HTR-8/SVneo (cell line): ENCODE measurements at places on chromosomes 11 and 22.

GRCh38 chr11:128575174-128575960 is 12.0 kb downstream of the ETS1 start:
- DNase-seq = no peak

DNA sequence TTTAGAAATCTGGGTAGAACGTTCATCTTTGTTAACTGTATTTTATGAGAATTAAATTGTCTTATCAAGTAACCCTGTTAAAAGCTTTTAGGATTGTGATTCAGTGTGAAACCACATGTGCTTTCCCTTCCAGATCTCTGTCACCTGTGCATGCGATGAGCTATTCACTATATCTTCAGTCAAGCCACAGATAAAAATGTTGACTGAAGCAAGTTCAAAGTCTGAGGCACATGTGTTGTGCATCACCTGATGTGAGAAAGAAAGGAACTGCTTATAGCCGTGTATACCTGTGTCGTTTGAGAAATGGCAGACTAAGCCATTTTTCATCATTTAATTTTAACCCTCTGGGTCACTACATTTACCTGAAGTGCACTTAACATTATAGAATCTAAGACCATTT is 1088.9 kb upstream of the TENM4 start:
- DNase-seq = no peak

GRCh38 chr22:48320683-48321451 is 1506.8 kb downstream of the BRD1 start:
- DNase-seq = no peak

- DNase-seq = no peak
These were observed 5.8 kb downstream of the SHANK2 start for GRCh38 chr11:71246559-71246958.

- no peak for DNase-seq
These were observed 55.3 kb downstream of the LRRC4C start for GRCh38 chr11:41404109-41404508.

DNA sequence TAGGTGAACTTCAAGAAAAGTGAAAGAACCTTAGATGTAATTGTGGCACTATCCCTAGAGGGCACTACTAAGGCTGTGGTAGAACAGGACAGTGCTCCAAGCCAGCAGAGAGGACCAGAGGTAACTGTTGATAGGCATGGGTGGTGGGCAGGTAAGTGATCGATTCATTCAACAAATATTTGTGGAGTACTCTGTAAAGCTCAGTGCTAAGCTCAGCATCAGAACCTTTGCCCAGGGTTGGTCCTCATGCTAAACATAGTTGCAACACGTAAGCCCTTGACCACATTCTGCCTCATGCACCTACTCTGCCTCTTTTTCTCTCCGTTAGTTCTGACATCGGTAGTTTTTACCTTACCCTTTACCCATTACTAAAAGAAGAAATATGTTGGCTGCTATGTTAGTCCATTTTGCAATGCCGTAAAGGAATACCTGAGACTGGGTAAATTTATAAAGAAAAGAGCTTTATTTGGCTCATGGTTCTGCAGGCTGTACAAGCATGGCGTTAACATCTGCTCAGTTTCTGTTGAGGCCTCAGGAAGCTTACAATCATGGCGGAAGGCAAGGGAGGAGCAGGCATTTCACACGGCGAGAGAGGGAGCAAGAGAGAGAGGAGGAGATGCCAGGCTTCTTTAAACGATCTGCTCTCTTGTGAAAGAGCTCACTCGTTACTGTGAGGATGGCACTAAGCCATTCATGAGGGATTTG is 18.4 kb upstream of the NNMT start:
- no peak for DNase-seq

DNA sequence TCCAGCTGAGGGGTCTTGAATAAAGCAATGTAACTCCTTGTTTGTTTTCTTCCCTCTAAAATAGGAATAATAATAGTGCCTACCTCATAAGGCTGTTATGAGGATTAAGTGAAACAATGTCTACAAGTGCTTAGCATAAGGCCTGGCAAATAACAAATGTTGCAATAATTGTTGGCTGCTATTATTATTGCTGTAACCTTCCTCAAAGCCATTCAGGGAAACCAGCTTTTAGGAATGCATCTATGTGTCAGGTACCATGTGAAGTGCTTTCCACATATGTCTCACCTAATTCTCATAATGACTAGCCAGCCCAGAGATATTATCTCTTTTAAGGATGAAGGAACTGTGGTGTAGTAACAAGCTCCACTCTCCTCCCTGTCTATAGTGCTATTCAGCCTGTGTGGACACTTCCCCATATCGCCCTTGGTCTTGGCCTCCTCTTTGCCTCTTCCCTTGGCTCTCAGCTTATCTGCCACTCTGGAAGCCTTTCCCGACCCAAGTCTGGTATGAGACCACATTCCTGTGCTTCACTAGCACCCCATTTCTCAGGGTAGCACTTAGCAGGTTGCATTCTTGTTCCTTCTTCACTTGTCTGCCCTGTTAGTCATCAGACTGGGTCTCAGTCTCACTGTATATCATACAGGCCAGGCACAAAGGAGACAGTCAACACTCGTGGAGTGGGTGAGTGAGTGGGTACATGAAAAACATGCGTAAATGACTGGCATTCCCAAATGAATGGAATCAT is 23.8 kb downstream of the CSNK2A3 start:
- no peak for DNase-seq

GRCh38 chr11:114195151-114195550 is 101.0 kb upstream of the NNMT start:
- no peak for DNase-seq
